ENCODE measurements at places on chromosomes 7 and 10.

DNA sequence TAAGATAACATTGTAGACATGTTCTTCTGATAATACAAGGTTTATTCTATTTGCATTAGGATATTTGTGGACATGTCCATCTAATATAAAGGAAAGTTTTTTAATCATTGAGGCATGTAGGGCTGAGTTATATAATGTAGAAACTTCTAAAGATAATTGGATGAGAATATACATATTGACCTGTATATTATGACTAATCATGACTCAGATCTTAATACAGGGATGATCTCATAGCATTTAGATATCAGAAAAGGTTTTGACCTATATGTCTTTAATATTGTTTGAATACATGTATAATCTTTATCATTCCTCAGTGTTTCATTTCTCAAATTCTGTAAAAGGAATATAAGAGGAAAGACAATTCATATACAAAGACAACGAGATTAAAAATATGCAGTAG, 39.2 kb downstream of the CD36 start:
- DNase-seq = peak; percentile 4

GRCh38 chr10:122143238-122143841, 127.8 kb upstream of the BTBD16 start:
- no peak for DNase-seq

DNA sequence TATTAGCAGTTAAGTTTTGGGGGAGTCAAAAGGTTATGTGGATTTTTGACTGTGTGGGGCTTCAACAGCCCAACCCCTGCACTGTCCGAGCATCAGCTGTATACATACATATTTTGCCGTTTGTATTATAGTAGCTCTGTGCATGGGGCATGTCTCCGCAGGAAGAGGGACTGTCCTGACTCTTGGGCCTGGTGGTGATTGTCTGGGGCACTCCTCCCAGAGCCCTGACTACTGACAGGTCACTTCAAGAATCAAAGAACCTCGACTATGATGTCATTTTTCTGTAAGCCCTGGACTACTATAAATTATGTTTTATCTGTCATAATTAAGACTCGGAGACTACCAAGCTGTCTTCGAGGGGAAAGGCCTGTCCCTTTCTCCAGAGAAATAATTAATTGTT, 51.8 kb downstream of the MGMT start:
- DNase-seq = no peak

- no peak for DNase-seq
These were observed 130.6 kb downstream of the WDR11 start for GRCh38 chr10:120981601-120982391.

DNA sequence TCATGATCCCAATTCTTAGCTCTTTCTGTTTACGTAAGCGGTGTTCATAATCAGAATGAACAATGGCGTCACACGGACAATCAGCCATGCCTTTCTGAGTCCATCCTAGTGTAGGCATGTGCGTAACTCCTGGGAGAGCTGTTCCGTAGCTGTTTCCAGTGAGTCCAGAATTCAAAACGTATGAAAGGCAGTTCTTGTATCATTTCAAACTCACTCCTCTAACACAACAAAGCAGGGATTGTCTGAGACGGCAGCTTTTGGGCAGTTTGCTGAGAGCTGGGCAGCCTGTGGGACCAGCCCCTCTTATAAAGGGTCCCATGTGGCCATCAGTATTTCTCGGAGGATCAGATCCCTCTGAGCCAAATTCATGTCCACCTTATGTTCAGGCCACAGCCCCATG, 43.4 kb downstream of the PSPH start:
- no peak for DNase-seq
